ENCODE measurements at places on chromosomes 6 and 20.
A peak's percentile ranks its signal among the peaks of the same experiment; 100 is the strongest.

DNA sequence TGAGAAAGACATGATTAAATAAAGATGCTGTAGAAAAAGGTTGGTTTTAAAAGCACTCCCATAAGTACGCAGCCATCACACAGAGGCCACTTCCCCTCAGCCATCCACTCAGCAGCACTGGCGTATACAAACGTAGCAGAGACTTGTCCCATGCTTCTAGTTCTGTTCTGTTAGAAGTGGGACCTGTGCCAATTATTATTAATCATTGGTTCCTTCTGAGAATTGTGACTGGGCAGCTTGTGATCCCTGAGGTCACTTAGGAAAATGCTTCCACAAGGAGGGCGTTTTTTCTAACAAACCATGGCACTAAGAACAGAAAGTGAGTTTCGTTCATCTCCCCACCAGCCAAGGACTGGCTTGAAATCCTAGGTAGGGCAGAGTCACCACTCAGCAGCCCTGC lies 53.9 kb downstream of the FAM120B start:
- DNase-seq, result no peak

DNA sequence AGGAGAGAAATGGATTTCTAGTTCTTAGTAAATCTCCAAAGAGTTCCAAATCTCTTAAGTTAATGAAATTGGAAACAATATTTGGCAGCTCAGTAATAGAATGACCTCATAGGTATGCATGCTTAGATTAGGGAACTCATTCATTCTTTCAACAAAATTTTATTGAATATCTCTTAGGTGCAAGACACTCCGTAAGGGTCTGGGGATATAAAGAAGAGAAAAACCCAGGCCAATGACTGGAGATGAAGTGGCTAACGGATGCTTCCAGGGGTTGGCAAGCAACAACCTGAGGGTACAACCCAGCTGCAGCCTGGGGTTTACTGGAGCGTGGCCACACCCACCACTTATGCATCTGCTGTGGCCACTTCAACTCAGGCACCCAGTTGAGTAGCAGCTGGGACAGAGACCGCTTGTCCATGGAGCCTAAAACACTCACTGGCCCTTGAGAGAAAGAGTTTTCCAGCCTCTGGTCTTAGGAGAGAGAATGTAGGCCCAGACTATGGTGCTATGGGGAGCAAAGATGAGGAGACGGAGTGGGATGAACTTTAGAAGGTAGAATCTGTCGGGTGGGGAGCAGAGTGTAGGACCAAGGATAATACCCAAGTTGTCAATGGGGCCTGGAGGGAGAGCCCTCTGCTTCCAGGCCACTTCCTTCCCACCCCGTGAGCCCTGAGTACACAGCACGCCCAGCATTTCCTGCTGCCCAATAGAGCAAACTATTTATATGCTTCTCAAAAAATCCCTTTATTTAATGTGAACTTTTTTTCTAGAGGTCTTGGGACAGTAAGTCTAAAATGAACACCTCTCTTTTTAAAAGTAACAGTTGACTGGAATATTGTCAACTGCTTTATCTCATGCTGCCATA lies 46.8 kb upstream of the PXDC1 start:
- DNase-seq, result no peak

DNA sequence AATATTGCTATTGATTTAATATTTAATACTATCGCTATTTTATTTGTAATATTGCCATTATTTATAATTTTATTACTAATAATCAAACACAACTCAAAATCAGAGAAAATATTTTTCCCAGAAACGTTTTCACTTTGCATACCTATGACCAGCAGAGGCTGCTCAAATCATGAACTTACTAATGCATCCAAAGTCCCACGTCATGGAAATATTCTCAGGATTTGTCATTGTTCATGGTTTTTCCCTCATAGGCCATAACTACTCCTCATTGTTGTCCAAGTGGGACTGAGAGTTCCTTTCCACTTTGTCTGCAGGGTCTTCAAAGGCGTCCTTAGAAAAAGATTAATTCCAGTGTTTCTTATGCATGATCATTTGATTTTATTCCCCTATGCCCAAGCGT lies 344.8 kb downstream of the THBS2 start:
- DNase-seq, result no peak

DNA sequence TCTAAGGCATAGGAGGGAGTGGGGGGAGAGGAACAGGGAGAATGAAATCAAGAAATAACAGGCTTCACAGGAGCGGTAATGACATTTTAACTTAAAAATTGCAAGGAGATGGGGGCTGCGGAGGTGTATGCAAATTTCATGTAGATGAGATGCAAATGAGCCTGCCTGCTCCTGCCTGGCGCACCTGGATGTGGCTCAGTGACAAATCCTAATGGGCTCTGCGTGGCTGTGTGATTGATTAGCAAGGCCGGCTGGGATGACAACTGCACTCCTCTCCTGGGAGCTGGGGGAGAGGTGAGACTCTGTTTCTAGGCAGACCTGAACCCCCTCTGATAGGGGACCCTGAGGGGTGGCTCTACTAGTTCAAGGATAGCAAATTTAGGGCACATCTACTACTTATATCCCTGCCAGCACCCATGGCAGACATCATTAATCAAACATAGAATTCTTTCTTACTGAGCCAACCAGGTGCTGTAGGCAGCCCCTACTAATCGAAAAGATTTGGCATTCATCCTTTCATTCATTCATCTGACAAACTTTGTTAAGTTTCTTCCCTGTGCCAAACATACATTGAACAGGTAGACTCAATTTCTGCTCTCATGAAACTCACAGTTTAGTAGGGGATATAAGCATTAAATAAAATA lies 38.4 kb upstream of the TGM2 start:
- DNase-seq, result peak; percentile 55

GRCh38 chr6:4466769-4467480 lies 309.3 kb upstream of the CDYL start:
- no peak for DNase-seq

- no peak for DNase-seq
Measured at GRCh38 chr20:4161401-4162251, 146.3 kb upstream of the RNF24 start.

- peak; percentile 72 for DNase-seq
Measured at GRCh38 chr6:36679043-36679833, 724 bp downstream of the CDKN1A start.

GRCh38 chr6:90249034-90249433 lies 47.6 kb downstream of the BACH2 start:
- DNase-seq, result no peak

GRCh38 chr6:113842165-113842564 lies 15.0 kb upstream of the MARCKS start:
- no peak for DNase-seq

- DNase-seq, result no peak
Measured at GRCh38 chr6:13288969-13289391, 39.4 kb downstream of the TBC1D7 start.

DNA sequence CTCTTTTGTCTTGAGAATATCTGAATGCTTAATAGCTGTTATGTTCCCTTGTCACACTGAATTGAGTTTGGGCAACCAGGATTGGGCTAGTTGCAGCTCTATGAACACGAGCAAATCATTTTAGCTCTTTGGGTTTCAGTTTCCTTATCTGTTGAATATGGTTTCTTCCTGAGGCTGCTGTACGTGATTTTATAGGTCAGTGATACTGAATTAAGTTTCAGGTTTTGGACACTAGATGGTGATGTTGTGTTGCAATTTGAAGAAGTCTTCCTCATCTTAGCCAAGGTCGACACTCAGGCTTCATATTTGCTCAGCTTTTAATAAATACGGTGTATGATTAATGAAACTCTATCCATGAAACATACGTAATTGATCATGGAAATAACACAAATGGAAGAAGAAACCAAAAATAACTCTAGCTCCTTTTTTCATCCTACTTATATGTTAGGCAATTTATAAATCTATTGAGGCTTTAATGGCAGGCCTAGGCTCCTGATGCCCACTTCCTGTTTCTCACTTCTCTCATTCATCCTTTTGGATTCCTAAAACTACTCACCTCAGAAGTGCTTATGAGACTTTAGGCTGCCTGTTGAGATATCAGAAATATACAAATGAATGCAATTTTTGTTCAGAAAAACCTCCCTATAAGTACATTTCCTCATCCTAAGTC lies 354.1 kb upstream of the MAP3K7 start:
- DNase-seq, result no peak

- peak; percentile 67 for DNase-seq
Measured at GRCh38 chr20:63082308-63082938, 75.7 kb upstream of the BHLHE23 start.

GRCh38 chr6:145811741-145812140 lies 2.9 kb downstream of the FBXO30 start:
- no peak for DNase-seq

- no peak for DNase-seq
Measured at GRCh38 chr20:58568126-58568482, 52.9 kb upstream of the APCDD1L start.

DNA sequence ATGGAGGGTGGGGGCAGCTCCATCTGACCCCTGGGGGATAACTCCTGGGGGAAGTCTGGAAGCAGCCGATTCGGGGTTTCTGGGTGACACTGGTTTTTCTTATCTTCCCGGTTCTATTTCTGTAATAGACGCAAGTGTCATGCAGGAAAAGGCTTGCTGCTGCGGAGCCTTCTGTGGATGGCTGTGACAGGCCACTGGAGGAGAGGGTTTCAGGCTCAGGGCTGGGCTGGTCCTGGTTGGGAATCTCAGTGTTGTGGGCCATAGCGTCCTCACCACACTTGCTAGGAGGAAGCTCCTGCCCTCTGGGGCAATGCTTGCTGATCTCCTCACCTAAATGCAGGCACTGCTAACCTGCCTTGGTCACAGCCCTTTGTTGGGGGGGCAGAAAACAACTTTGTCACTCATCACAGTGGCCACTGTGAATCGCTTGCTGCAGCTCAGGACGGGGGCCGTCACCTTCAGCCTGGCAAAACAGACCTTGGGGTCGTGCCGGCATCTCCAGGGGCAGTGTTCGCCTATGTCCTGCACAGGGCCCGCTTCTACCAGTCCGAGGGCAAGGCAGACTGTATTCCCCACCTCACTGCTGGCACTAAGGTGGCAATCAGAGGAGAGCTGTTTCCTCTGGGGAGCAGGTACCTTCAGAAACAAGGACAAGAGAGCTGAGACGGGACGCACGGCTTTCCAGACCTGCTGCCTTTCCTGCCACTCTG lies 4.4 kb upstream of the TUBB1 start:
- peak; percentile 41 for DNase-seq

- DNase-seq, result no peak
Measured at GRCh38 chr20:25685276-25686080, 11.2 kb downstream of the ZNF337 start.

DNA sequence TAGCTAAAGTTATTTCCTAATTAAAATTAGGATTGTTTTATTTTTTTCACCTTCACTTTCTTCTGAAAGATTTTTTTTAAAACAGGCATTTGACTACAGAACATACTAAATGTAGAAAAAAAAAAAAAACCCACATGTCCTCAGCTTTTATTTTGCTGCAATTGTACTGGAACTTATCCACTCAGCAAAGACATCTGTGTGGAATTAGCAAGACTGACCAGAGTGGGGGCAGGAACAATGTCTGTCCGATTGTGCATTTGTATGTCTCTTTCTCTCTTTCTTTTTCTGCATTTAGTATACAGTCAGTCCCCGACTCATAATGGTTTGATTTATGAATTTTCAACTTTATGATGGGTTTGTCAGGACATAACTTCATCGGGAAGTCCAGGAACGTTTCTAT lies 77.3 kb downstream of the CHD6 start:
- no peak for DNase-seq

DNA sequence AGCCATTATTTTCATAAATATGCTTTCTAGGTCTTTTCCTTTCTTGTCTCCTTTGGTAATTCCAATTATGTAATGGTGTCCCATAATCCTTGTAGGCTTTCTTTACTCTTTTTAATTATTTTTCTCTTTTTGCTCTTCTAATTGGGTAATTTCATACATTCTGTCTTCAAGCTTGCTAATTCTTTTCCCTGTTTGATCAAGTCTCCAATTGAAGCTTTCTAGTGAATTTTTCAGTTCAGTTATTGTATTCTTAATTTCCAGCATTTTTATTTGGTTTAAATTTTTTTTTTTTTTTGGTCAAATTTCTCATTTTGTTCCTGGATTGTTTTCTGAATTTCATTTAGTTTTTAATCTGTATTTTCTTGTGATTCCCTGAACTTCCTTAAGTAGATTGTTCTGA lies 74.9 kb upstream of the UST start:
- no peak for DNase-seq

DNA sequence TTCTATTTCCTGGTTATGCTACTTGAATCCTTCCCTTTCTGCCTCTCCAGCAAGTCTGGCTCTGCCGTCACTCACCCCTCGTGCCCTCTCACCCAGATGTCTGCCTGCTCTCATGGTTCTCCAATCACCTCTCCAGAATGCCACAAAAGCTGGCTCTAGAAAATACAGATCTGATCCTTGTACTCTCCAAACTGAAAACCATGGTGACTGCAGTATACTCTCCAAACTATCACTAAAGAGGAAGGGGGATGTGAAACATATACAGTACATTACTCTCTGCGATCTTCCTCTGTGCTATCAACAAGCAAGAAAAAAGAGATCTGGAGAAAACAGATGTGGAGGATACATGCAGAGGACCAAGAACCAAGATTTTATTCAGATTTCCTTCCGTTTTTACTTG lies 91.1 kb downstream of the ATXN1 start:
- DNase-seq, result no peak

GRCh38 chr6:34592208-34592952 lies 36.3 kb upstream of the SPDEF start:
- DNase-seq, result peak; percentile 56

- DNase-seq, result no peak
Measured at GRCh38 chr6:109852713-109853112, 125.4 kb upstream of the GPR6 start.

GRCh38 chr6:168858926-168859325 lies 394.7 kb downstream of the THBS2 start:
- no peak for DNase-seq
